ENCODE measurements at places on chromosomes 11 and 22. TPM values are rescaled to one million over a fixed set of nuclear protein-coding genes. Genes with fewer than 3 reads are reported as not detected.

GRCh38 chr11:10538924-10539323, 2.1 kb downstream of the RNF141 start:
- peaks cover 13% of the 10 kb centered on the region for H3K4me1 ChIP-seq
- DNase-seq: no peak
- H3K4me3 ChIP-seq: no peak overlapping the region
- no peaks in the 10 kb centered on the region for H3K27me3 ChIP-seq

GRCh38 chr11:34830648-34831047, 85.5 kb downstream of the APIP start:
- no peaks in the 10 kb centered on the region for H3K27me3 ChIP-seq
- H3K4me1 ChIP-seq: peaks cover 7% of the 10 kb centered on the region
- H3K36me3 ChIP-seq: no peaks in the 10 kb centered on the region
- no peak for DNase-seq
- H3K27ac ChIP-seq: no peak overlapping the region
- no peak overlapping the region for H3K4me3 ChIP-seq

GRCh38 chr22:23180301-23180892, at the start of gene BCR:
Gene BCR (plus strand): TSS chr22:23180509. CDS start chr22:23180961, 452 bp downstream.
- H3K4me3 ChIP-seq: peak within 1 kb of the TSS; percentile 67
- H3K27ac ChIP-seq: peak within 1 kb of the TSS; percentile 81
- DNase-seq: peak; percentile 83
- peaks cover 53% of the 10 kb centered on the region for H3K4me1 ChIP-seq
- no peaks in the 10 kb centered on the region for H3K27me3 ChIP-seq

SLC7A4 gene
- total RNA-seq: not detected

SPI1 gene
- 7.0 TPM for total RNA-seq

NPAS4 gene
- total RNA-seq: not detected
